ENCODE measurements at places on chromosomes 13 and 19. TPM values are rescaled to one million over a fixed set of nuclear protein-coding genes. Genes with fewer than 3 reads are reported as not detected.

The SIGLEC8 gene
- not detected for total RNA-seq

DNA sequence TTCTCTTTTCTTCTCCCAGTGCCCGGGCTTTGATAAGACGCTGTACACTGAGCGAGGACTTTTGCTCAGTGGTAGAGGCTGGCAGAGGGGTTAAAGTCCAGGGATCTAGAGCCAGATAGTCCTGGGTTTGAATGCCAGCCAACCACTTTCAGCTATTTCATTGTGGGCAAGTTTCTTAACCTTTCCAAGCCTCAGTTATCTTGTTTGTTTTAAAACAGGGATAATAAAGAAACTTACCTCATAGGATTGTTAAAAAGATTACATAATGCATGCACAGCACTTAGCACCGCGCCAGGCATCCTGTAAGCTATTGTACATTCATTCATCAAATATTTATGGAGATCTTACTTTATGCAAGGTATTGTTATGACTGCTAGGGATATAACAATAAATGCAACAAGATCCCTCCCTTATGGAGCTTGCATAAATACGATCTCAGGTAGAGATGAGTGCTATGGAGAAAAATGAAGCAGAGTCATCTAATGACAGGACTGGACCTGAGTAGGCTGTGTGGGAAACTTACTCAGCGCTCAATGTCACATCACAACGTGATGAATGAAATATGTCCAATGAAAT lies 70.8 kb downstream of the LNX2 start:
- no peak for DNase-seq
- no peak overlapping the region for H3K27ac ChIP-seq
- no peaks in the 10 kb centered on the region for H3K4me1 ChIP-seq
- H3K36me3 ChIP-seq = peaks cover 28% of the 10 kb centered on the region
- H3K4me3 ChIP-seq = no peak overlapping the region

DNA sequence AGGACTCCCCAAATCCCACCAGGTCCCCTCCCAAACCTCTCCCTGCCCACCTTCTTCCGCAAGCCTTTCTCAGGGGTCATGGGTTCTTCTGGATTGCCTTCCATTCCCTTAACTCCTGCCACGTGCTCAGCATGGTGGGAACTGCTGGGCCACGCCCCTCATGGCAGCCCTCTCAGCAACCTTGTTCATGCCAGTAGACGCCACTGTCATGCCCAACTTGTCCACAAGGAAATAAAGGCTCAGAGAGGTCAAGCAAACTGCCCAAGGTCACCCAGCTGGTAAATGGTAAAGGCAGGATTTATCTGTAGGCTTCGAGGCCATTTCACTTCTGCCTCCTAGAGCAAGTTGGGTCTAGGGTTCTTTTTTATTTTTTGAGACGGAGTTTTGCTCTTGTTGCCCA lies 10.9 kb downstream of the PRAM1 start:
- DNase-seq = no peak
- no peaks in the 10 kb centered on the region for H3K27me3 ChIP-seq
- no peak overlapping the region for H3K4me3 ChIP-seq

GRCh38 chr13:110413016-110413675 lies 106.1 kb downstream of the COL4A2 start:
- H3K4me3 ChIP-seq = no peak overlapping the region
- no peaks in the 10 kb centered on the region for H3K36me3 ChIP-seq
- peaks cover 73% of the 10 kb centered on the region for H3K27me3 ChIP-seq
- H3K4me1 ChIP-seq = peaks cover 7% of the 10 kb centered on the region
- no peak overlapping the region for H3K27ac ChIP-seq
- no peak for DNase-seq

DNA sequence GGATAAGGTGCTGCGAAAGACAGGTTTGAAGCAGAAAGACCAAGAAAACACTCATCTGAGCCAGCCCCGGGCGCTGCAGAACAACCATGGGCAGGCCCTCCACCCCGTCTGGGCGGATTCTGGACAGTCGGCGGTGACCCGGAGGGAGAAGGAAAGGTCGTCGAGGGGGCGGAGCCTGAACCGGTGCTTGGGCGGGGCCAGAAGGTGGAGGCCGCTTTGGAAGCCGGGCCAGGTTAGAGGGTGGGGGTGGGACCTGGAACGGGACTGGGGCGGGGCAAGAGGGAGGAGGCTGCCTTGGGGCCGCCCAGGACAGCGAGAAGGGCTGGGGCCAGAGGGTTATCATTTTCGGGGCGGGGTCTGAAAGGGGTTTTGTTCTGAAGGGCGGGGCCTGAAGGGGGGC lies 5.0 kb upstream of the ZNF765 start:
- peaks cover 37% of the 10 kb centered on the region for H3K36me3 ChIP-seq
- no peak overlapping the region for H3K27ac ChIP-seq
- H3K4me1 ChIP-seq = peaks cover 6% of the 10 kb centered on the region
- DNase-seq = no peak
